ENCODE measurements at places on chromosomes 5 and 9.

DNA sequence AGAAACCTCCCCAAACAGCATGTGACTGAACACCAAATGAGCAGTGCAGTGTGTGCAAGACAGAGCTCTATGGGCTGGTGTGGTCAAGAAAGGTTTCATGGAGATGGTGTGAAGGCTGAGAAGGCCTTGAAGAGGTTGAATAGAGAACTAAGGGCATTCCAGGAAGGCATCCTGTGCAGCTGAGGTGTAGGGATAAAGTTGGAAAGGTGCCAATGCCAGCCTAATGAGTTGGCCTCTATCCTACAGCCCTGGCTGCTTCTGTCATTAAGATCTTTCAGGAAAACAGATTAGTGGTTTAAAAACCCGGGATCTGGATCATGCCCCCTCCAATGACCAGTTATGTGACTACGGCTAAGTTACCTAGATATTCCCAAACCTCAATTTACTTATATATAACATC lies 4.0 kb downstream of the HDAC3 start:
- no peak for DNase-seq

DNA sequence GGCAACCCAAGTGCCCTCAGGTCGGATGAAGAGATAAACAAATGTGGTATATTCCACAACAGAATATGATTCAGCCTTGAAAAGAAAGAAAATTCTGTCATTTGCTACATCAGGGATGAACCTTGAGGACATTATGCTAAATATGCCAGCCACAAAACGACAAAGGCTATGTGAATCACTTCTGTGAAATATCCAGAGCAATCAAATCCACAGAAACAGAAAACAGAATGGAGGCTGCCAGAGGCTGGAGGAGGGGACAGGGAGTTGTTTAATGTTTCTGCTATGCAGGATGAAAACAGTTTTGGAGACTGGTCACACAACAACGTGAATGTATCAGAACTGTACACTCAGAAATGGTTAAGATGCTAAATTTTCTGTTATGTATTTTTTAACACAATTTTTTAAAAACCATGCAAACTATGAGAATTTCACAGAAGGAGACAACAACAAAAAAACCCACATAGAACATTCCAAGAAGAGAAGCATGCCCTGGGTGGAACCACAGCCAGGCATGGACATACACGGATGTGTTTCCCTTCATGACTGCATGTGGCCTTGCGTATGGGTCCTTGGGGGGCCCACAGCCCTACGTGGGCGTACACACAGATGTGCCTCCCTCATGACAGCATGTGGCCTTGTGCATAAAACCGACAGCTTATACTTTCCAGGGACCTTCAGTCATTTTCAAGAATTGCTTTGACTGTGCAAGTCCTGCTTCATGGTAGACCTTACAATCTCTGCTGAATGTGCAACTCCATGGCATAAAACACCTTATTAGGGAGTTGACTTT lies 146.7 kb downstream of the ROR2 start:
- DNase-seq = peak; percentile 14

DNA sequence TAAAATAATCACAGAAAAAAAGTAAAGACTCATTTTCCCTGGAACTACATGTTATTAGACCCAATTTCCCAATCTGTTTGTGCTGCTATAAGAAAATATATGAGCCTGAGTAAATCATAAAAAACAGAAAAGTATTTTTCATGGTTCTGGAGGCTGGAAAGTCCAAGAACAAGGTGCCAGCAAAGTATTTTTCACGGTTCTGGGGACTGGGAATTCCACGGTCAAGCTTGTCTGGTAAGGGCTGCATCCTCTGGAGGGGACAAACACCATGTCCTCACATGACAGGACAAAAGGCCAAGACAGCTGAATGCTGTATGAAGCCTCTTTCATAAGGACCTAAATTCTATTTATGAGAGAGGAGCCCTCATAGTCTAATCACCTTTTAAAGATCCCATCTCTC lies 172.3 kb downstream of the PLPPR1 start:
- DNase-seq = no peak

DNA sequence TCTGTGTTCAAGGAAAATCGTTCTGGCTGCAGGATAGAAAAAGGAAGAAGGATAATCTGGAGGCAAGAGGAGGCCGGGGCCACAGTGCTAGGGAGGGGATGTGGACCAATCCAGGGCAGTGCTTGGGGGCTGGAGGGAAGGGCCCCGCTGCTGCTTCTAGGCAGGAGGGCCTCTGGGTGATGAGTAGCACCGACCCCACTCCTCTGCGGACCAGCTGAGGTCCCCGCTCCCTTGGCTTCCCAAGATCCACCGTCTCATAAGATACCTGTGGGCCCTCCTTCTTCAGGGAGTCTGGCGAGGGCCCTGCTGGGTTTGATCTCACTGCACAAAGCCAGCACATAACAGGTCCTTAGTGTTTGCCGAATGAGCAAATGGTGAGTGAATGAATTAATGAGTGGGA lies 93.5 kb upstream of the MVB12B start:
- no peak for DNase-seq

GRCh38 chr5:96149546-96149945 lies 187.9 kb upstream of the ELL2 start:
- no peak for DNase-seq

DNA sequence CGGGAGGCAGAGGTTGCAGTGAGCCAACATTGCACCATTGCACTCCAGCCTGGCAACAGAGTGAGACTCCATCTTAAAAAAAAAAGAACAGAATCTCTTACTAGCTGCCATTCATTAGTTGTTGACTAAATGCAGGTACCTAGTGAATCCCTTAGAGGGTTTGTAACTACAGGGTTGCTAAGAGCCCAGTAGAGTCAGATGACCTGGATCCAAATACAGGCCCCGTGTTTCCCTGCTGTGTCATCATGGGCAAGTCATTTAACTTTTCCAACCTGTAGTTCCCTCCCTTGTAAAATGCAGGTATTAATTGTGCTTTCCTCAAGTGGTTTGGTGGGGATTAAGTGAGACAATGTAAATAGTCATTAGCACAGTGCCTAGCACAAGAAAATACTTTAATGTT lies 32.8 kb downstream of the PLAC8L1 start:
- DNase-seq = no peak

DNA sequence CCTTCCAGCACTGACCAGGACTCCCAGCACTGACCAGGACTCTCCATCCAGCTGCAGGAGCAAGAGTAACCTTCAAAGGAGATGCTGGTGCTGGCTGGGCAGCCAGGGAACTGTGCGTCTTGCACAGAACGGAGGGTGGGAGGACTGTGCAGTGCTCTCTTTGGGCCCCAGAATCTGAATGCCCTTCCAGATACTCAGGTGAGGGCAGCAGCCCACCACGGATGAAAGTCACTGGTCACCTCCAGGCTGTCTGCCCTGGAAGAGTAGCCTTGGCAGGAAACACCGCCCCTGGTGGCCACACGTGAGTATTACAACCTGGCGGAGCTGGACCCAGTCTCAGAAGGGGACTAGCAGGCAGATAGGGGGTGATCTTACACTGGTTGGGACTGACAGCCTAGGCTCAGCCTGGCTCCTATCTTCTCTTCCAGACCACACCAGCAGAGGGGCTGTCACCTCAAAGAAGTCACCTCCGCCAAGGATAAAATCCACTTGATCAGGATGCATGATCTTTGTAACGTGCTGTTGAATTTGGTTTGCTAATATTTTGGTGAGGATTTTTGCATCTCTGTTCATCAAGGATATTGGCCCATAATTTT lies 4.8 kb upstream of the SARDH start:
- DNase-seq = peak; percentile 94

DNA sequence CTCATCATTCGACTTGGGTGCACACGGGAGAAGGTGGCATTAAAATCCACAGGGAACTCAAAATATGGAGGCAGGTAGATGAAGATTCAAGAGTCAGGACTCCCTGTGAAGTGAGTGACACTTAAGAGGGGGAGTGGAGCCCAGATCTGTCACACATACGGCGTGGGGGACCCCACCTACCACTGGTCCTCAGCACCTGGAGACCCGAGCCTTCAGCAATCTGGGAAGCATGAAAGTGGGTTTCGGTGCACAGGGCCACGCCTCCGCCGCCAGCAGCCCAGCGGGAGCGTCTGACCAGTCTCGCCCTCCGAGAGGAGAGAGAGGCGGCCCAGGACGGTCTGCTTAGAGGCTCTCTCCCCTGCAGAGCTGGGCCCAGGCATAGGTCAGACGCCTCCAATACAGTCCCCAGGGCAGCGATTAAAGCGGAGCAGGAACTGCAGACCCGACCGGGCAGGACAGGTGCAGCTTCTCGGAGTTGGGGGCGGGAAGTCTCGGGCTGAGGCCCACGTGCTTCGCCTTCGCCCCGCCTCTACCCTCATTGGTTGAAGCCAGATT lies 639 bp upstream of the SLC2A8 start:
- no peak for DNase-seq

- DNase-seq = no peak
These were observed 28.8 kb downstream of the PPP2R2B start for GRCh38 chr5:146849694-146850303.

GRCh38 chr5:85760519-85760918 lies 857.2 kb upstream of the COX7C start:
- no peak for DNase-seq

GRCh38 chr9:36138901-36139300 lies 2.4 kb downstream of the GLIPR2 start:
- DNase-seq = no peak

DNA sequence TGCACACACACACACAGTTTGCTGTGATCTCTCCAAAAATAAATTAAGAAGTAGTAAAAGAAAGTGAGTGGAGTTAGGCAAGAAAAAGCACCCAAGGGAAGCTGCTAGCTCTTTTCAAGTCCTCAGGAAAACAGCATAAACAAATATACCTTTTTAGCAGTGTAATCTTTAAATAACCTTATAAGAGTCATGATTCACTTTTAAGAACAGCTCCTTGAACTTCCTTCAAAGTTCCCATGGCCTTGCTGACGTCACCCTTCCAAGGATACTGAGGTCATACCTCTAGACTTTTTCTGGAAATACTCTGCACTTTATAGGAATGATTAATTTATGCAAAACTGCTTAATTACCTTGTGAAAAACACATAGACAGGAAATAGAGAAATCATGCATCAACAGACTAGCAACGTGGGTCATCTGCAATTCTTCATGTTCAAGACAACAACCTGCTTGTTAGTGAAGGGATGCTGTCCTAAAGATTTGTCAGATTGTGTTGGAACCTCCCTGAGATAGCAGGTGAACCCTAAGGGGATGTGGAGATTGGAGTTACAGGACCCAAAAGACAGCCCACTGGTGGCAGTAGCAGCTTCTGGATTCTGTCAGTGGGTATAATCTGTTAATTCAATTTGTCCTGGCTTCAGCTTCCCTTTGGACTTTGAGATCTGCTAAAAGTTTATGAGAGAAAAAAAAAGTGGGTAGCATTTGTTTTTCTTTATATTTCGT lies 229.0 kb downstream of the ELAVL2 start:
- no peak for DNase-seq

GRCh38 chr9:9921805-9922204 lies 691.0 kb downstream of the PTPRD start:
- DNase-seq = no peak

DNA sequence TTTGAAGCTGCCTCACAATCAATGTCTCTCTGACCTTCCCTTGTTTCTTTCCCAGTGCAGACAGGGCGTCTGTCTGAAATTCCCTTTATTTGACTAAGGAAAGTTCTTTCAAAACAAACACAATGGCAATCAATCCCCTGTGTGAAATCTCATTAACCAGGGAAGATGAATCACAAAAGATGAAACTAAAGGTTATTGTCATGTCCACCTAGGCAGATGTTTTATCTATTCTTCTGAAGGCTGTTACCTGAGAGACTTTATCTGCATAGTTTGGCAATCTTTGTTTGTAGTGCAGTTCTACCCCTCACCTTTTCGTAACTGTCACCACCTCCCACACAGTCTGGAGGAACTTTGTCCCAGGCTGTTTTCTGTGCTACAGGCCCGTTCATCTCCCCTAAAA lies 217.5 kb upstream of the RIOK2 start:
- DNase-seq = no peak

DNA sequence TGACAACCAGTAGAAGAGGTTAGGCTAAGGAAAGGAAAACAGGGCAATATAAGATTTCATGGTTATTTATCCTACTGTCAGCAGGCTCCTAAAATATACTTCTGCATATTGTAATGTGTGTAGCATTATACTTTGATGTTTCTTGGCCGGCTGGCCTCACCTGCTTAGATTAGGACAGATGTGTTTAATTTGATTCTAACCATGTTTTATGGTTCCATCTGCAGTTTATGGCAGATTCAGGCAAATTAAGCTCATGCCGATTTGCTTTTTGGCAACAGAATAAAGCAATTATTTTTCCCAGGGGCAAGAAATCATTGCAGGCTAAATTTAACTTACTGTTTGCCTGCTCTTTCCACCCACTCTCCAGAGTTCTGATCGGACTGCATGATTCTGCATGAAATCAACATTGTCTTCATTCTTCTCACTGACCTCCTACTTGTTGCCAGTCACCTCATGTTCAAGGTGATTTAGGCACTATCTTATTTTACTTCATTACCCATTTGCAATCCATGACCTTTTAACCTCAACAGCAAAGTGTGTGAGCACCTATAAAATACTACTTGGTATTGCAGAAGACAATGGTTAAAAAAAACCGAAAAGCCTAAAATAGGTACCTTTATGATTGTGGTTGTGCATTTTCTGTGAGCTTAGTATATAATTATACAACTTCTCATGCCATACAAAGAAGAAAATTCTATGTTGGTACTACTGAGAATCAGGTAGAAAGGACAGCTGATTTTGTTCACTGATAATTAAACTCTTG lies 125.2 kb downstream of the EDIL3 start:
- no peak for DNase-seq

GRCh38 chr5:170219615-170220014 lies 13.2 kb upstream of the C5orf58 start:
- no peak for DNase-seq

DNA sequence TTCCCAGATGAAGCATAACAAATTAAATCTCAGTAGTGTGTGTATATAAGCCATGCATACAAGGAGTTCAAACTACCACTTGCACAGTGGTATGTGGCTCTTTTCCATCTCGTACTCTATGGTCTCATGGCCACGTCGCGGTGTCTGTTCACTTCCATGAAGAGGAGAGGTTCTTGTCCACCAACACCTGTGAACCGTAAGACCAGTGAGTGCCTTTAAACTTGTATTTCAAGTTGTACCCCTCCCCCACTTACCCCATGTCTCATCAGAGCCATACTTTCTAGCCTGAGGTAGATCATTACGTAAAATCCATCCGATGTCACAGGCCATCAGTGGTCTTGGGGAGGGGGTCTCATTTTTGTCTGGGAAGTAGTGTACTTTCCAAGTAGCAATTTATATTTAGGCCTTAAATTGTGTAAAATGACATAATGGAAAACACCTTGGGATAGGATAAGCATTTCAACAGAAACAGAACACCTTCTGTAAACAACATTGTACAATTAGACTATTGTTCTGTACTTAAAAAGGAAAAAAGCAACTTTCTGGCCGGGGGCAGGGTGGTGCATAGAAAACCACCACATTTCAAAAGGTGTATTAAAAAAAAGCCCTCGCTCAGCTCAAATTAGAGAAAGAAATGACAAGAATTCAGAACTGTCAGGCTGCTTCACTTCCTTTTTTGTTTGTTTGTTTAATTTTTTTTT lies 163.0 kb downstream of the SMARCA2 start:
- no peak for DNase-seq

DNA sequence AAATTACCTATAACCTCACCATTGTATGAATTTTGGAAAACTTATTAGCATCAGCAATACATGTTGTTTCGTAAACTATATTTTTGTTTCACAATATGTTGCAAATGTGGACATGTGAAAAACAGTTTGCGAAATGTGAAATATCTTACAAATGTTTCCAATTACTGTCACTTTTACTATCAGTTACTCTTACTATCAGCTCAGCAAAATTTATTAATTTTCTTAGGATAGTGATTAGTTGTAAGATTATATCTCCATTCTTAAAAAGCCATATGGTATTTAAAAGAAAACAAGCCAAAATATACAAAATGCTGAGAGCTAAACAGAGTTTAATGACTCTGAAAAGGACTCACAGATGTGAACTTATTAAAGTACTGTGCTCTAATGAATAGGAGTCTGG lies 111.9 kb upstream of the LPAR1 start:
- DNase-seq = no peak
